Heart left ventricle (tissue), 16 donors: ENCODE measurements at places on chromosomes 2 and 18.

DNA sequence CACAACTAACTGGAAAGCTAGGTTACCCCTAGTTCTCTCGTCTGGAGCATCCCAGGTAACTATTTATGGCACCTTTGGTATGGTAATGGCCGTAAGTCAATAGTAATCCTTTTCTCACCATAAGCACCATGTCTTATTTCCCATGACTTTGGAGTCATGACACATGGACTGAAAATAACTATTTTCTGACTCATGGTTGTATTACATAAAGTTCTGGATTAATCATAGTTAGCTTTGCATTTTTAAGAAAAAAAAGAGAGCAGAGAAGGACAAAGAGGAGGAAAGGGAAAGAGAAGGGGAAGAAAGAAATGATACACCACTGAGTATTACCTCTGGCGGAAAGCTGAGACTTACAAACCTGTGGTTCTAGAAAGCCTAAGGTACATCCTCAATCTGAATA, 99.3 kb downstream of the BIN1 start:
- no peaks in the 10 kb centered on the region for H3K4me1 ChIP-seq
- H3K4me3 ChIP-seq, result no peak overlapping the region
- H3K27me3 ChIP-seq, result peaks cover 12% of the 10 kb centered on the region

GRCh38 chr2:71545572-71546274, 92.4 kb downstream of the DYSF start:
- H3K4me3 ChIP-seq, result no peak overlapping the region
- no peaks in the 10 kb centered on the region for H3K27me3 ChIP-seq
- no peak for DNase-seq
- peak overlapping the region; percentile 57 for H3K27ac ChIP-seq
- H3K4me1 ChIP-seq, result no peaks in the 10 kb centered on the region

DNA sequence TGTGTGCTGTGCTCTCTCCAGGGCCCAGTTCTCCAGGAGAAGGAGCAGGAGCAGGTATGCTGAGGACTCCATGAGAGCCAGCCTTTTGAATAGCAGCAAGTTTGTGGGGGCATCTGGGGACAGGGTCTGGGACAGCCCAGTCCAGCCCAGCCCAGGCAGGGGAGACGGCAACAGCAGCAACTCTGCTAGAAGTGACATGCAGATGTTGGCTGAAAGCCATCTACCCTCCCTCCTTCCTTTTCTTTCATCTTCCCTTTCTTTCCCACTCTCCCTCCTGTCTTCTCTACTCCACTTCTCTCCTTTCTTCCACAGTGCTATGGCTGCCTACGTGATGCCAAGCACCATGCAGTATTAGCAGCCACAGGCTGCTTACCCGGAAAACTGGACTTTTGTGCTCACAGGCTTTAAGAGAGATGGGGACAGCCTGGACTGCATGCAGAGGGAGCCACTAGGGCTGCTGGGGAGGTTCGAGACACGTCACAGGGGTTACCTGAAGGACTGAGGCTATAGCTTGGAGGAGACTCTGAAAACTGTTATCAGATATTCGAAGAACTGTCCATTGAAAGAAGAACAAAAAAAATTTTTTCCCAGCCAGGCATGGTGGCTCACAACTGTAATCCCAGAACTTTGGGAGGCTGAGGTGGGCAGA, 23.8 kb upstream of the YWHAQ start:
- no peak for DNase-seq
- no peak overlapping the region for H3K4me3 ChIP-seq
- no peaks in the 10 kb centered on the region for H3K36me3 ChIP-seq
- no peak overlapping the region for H3K27ac ChIP-seq

- no peak overlapping the region for H3K27ac ChIP-seq
- no peaks in the 10 kb centered on the region for H3K27me3 ChIP-seq
- DNase-seq, result no peak
- H3K36me3 ChIP-seq, result no peaks in the 10 kb centered on the region
Measured at GRCh38 chr18:76335859-76336640, 159.0 kb downstream of the ZNF516 start.

- DNase-seq, result no peak
- H3K4me1 ChIP-seq, result no peaks in the 10 kb centered on the region
- H3K27ac ChIP-seq, result no peak overlapping the region
- H3K4me3 ChIP-seq, result no peak overlapping the region
- H3K36me3 ChIP-seq, result no peaks in the 10 kb centered on the region
Measured at GRCh38 chr2:150402953-150403352, 84.5 kb downstream of the RND3 start.

- no peaks in the 10 kb centered on the region for H3K36me3 ChIP-seq
- H3K27me3 ChIP-seq, result no peaks in the 10 kb centered on the region
- no peak for DNase-seq
- no peaks in the 10 kb centered on the region for H3K4me1 ChIP-seq
- no peak overlapping the region for H3K27ac ChIP-seq
- H3K4me3 ChIP-seq, result no peak overlapping the region
Measured at GRCh38 chr18:9233771-9234440, 97.3 kb downstream of the ANKRD12 start.

DNA sequence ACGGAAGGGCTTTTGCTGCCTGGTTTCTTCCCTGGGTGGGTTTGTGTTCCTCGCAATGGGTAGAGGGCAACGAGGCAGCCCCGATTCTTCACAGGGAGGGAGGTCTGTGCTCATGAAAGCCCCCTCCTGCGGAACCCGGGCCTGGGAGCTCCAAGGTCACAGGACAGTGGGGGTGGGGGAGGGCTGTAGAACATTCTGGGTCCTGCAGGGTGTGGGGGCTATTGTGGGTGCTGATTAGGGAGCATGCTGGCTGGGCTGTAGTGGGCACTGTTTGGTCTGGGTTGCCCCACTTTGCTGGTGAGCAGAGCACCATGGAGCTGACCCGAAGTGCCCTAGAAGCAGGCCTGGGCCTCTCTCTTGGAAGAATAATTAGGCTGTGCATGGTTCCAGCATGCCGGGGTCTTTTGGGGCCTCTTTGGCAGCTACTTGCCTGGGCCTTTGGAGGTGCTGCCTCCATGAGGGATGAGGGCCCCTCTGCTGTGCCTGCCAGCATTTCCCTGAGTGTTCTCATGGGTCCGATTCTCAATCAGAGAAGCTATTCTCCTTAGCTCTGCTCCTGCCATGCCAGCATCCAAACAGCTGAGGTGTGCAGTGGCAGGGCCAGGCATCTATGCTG, 232.2 kb upstream of the HS6ST1 start:
- H3K27ac ChIP-seq, result no peak overlapping the region
- DNase-seq, result peak; percentile 15
- H3K4me3 ChIP-seq, result no peak overlapping the region
- no peaks in the 10 kb centered on the region for H3K4me1 ChIP-seq

GRCh38 chr2:46780801-46781445, 134.7 kb downstream of the MCFD2 start:
- no peak overlapping the region for H3K4me3 ChIP-seq
- H3K36me3 ChIP-seq, result no peaks in the 10 kb centered on the region
- H3K27me3 ChIP-seq, result no peaks in the 10 kb centered on the region
- peak overlapping the region; percentile 63 for H3K27ac ChIP-seq

GRCh38 chr18:37407571-37407970, 158.0 kb downstream of the CELF4 start:
- H3K27ac ChIP-seq, result no peak overlapping the region
- no peak overlapping the region for H3K4me3 ChIP-seq
- no peaks in the 10 kb centered on the region for H3K27me3 ChIP-seq

DNA sequence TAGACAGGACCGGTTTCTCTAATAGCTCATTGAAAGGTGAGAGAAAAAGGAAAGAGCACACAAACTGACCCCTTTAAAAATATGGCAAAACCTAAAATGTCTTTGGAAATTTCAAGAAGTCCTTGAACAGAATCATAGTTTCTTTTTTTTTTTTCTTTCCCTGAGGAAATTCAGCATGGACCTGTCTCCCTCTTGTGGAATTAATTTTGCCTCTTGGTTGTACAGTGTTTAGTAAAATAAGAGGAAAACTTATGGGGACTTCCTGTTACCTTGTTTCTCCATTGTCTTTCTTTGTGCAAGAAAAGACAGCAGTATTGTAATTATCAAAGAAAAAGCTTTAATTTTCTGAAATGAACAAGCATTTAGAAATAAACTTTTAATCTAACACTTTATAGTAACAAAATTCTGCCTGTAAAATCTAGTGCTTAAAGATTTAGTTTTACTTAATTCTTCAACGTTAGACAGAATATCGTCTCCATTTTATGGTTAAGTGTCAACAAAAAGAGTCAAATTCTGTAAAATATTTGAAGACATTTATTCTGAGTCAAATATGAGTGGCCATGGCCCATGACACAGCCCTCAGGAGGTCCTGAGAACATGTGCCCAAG, 176.3 kb upstream of the NABP1 start:
- no peak for DNase-seq
- no peaks in the 10 kb centered on the region for H3K36me3 ChIP-seq
- no peaks in the 10 kb centered on the region for H3K27me3 ChIP-seq
- peaks cover 23% of the 10 kb centered on the region for H3K4me1 ChIP-seq

- H3K27me3 ChIP-seq, result peaks cover 46% of the 10 kb centered on the region
- H3K27ac ChIP-seq, result no peak within 1 kb of the TSS
- DNase-seq, result no peak
- H3K4me3 ChIP-seq, result peak within 1 kb of the TSS; percentile 34
- no peaks in the 10 kb centered on the region for H3K36me3 ChIP-seq
Measured at GRCh38 chr18:72867746-72868584, at the start of gene NETO1. NETO1 (minus strand) TSS chr18:72867987; CDS start chr18:72867291, 696 bp downstream.

DNA sequence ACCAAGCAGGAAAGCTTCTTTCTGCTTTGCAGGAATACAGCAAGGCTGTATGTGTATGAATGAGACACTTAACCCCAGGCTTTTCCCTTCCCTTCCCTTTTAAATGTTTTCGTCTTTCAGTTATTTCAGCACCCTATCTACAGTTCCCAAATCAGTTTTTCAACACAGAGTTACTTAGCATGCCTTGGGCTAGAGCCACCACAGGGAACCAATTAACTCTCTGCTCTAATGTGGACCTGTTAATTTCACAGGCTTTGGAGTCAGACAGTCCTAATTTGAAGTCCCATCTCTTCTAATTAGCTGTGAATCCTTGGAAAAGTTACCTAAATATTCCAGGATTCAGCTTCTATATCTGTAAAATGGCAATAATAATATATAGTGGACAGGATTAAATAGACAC, 89.2 kb upstream of the REG3A start:
- no peak for DNase-seq
- no peak overlapping the region for H3K27ac ChIP-seq
- H3K36me3 ChIP-seq, result no peaks in the 10 kb centered on the region
- H3K4me1 ChIP-seq, result no peaks in the 10 kb centered on the region

- no peak overlapping the region for H3K4me3 ChIP-seq
- DNase-seq, result no peak
- H3K36me3 ChIP-seq, result no peaks in the 10 kb centered on the region
- H3K27ac ChIP-seq, result no peak overlapping the region
- H3K27me3 ChIP-seq, result no peaks in the 10 kb centered on the region
- H3K4me1 ChIP-seq, result no peaks in the 10 kb centered on the region
Measured at GRCh38 chr2:194090251-194090905, 1566.6 kb upstream of the SLC39A10 start.

DNA sequence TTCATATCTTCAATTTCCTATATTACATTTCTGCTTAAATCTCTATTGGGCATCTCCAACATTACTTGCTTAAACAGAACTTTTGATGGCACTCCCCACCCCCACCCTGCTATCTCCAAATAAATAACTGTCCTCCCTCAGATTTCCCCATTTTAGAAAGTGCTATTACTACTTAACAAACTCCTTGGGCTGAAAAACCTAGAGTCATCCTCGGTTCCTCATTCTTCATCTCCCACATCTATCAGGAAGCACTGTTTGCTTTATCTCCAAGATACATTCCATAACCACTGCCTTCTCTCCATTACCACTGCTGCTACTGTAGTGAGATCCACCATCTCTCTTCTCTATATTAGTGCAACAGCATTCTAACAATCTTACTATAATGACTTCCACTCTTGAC, 150.4 kb upstream of the CYRIA start:
- DNase-seq, result no peak
- no peaks in the 10 kb centered on the region for H3K27me3 ChIP-seq
- no peak overlapping the region for H3K27ac ChIP-seq
- no peak overlapping the region for H3K4me3 ChIP-seq

DNA sequence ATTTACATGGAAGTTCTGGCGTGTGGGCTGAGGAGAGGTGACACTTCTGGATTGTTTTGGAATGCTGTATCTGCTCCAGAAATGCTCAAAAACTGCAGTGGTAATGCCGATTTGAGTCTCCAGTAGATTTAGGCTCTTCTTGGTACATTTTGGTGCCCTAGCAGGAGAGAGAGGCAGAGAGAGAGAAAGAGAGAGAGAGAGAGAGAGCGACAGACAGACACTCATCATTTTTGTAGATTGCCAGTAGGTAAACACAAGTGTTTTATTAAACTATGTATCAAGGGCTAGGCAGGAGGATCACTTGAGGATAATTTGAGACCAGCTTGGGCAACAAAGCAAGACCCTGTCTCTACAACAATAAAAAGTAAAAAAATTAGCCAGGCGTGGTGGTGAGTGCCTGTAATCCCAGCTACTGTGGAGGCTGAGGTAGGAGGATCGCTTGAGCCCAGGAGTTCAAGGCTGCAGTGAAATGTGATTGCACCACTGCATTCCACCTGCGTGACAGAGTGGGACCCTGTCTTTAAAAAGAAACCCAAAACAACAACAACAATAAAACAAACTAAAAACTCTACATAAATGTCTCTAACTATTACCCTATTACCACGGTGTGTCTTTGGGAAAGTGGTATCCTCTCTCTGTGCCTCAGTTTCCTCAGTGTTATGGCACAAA, 60.2 kb downstream of the GATA6 start:
- H3K36me3 ChIP-seq, result no peaks in the 10 kb centered on the region
- DNase-seq, result no peak
- no peak overlapping the region for H3K4me3 ChIP-seq
- H3K27me3 ChIP-seq, result no peaks in the 10 kb centered on the region
- H3K27ac ChIP-seq, result no peak overlapping the region
- no peaks in the 10 kb centered on the region for H3K4me1 ChIP-seq

DNA sequence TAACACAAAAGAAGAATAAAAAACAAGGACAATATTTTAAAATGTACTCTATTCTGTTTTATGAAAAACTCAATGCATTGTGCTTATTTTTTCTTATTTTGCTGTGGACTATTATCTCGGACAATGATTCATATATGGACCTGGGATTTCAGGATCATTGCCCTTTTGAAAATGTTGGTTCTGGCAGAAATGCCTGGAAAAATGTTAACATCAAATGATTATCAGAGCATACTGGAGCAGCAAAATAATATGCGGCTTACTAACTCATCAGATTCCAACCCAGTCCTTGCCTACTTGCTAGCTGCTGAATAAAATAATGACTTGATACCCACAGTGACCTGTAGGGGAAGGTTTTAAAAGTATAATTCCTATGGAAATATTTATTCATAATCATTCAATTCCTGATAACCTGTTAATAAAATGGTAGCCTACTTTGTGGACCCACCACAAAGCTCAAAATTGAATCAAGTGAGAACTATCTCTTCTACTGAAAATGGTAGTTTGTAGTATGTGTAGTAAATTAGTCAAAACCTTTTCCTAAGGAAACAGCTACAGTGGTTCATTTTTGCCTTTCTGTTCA, 117.4 kb downstream of the NEB start:
- H3K27me3 ChIP-seq, result no peaks in the 10 kb centered on the region
- no peaks in the 10 kb centered on the region for H3K4me1 ChIP-seq
- no peak overlapping the region for H3K4me3 ChIP-seq
- no peak overlapping the region for H3K27ac ChIP-seq
- no peak for DNase-seq
- no peaks in the 10 kb centered on the region for H3K36me3 ChIP-seq

- no peaks in the 10 kb centered on the region for H3K27me3 ChIP-seq
- no peak for DNase-seq
- no peak overlapping the region for H3K27ac ChIP-seq
- no peak overlapping the region for H3K4me3 ChIP-seq
- H3K4me1 ChIP-seq, result no peaks in the 10 kb centered on the region
Measured at GRCh38 chr2:193808877-193809276, 1614.1 kb upstream of the TMEFF2 start.
